ENCODE measurements at places on chromosomes 1 and 21.

GRCh38 chr1:39936724-39937491, 18.0 kb upstream of the MFSD2A start:
- DNase-seq: no peak

GRCh38 chr1:31432592-31433395, 19.8 kb downstream of the SERINC2 start:
- DNase-seq: no peak

DNA sequence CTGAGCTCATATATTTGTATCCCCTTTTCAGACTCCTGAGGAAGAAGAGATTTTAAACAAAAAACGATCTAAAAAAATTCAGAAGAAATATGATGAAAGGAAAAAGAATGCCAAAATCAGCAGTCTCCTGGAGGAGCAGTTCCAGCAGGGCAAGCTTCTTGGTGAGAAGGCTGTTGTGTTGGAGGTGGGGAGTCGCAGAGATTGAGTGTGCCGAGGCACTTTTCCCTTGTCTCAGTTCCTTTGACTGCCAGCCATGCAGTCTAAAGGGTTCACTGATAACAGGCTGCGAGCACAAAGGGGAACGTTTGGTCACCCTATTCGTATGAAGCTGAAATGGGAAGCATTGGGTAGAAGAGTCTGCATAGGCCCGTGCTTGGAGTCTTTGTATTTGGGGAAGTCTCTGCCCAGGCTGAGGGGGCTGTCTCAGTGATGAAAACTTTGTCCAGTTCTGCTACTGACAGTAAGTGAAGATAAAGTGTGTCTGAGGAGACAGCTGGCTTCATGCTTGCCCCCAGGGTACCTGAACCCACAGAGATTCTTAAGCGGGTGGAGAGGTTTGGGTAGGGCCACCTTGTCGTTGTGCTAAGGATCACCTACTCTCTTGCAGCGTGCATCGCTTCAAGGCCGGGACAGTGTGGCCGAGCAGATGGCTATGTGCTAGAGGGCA, 2.8 kb downstream of the RPS8 start:
- no peak for DNase-seq

DNA sequence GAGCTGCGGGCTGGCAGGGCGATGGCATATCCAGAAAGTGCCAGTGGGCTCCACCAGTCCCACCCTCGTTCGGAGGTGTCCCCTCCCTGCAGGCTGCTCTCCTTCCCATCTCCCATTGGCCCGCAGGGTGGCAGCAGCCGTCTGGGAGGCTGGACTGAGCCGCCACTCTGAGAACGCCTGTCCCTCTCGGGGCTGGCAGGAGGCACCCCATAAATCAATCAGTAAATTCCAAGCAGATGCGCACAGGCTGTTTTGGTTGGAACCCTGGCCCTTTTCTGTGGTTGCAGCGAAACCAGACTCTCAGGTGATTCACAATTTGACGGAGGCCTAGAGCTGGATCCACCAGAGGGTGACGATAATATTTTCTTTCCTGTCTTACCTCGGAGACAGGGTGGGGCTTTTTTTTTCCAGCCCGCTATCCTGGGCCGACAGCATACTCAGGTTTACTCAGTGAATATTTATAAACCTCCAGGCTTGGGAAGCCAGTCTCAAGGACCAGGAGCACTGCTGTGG, 99.7 kb downstream of the GLIS1 start:
- peak; percentile 65 for DNase-seq

GRCh38 chr1:49136738-49137251, 360.1 kb upstream of the BEND5 start:
- no peak for DNase-seq

DNA sequence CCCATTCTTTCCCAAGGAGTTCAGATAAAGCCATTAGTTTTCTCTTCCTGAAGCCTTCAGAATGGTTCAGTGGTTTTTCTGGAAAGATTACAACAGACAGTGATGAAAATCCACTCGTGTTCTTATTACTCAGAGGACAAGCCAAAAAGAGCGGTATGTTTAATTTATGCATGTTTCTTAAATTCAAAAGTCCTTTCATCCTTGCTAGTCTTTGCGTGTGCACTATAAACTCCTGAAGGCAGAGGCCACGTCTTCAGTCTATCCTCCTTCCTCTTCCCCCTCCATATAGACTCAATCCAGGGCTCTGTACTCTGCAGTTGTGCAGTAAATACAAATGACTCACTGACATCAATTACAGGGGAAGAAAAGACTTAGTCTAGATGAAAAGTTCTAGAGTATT, 409.2 kb upstream of the PLXNA2 start:
- DNase-seq: no peak

DNA sequence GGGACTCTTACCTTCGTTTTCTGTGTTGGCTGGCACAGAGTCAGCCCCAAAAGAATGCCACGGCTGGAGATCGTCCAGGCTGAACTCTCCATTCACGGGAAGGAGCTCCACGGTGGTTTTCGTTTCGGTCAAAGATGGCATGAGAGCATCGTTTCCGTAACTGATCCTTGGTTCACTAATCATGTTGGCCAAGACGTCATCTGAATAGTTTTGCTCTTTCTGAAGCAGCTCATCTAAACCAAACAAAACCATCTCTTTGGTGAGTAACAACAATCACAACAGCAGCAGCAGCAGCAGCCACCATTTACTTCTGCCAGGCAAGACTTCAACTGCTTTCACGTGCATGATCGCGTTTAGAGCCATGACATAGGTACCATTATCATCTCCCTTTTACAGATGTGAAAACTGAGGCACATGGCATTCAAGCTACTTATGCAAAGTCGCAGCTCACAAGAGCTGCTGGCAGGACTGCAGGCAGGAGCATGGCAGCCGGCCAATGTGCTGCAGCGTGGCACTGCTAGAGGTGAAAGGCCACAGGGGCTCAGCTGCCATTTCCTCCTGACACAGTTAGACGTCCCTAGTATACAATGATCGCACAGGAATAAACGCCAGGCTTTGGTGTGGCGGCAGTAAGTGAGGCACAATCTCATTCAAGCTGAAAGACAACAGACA, 177.1 kb downstream of the GABPA start:
- DNase-seq: peak; percentile 54

- no peak for DNase-seq
Measured at GRCh38 chr1:184018622-184019021, 18.9 kb downstream of the COLGALT2 start.

GRCh38 chr1:23184212-23184934, 15.7 kb upstream of the LUZP1 start:
- no peak for DNase-seq

DNA sequence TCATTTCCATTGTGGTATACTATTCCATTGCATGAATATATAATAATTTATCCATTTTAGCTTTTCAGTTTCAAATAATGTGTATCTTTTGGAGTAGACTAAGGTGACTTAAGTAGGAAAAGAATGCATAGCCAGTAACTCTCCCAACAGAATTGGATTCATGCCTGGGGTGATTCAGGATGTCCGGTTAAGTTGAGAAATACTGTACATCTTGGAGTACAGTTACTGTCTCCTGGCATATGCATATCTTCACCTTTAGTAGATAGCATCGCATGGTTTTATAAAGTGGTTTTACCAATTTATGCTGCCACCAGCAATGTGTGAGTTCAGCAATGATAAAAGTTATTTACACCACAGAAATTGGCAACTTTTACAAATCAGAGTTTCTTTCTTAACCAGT, 18.6 kb upstream of the SLC6A9 start:
- no peak for DNase-seq

DNA sequence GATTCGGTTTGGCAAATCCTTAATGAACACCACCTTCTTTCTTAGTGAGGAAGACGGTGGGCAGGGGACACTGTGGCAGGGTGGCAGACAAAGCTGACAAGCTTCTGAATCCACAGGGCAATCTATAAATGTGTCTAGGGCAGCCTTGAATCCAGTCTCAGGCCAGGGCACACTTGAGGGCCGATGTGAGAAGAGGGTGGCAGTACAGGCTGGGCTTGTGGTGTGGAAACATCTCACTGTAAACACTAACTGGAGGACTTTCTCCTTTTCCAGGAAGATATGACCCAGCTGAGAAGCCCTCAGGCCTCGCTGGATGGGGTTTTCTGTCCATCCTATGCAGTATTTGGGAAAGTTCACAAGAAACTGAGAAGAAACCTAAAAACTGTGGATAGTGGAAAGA, 46.5 kb downstream of the PKP1 start:
- no peak for DNase-seq

GRCh38 chr1:164228928-164229327, 330.1 kb upstream of the PBX1 start:
- no peak for DNase-seq

- no peak for DNase-seq
Measured at GRCh38 chr1:165628147-165628822, 2.7 kb upstream of the MGST3 start.

DNA sequence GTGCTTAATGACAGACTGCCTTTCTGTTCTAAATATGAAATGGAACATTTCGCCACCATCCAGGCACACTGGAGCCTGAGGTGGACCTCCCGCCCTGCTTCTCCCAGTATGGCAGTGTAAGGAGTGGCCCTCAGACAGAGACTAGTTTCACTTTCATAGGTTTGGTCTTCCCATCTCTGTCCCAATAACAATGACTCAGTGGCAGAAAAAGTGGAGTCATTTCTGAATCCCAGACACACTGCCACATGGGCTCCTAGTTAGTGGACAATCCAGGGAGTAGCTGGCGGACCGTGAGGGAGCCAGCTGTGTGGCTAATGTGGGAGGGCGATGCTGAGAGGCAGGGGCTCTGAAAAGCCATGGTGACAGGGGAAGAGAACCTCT, 95.6 kb upstream of the TSPAN2 start:
- no peak for DNase-seq

DNA sequence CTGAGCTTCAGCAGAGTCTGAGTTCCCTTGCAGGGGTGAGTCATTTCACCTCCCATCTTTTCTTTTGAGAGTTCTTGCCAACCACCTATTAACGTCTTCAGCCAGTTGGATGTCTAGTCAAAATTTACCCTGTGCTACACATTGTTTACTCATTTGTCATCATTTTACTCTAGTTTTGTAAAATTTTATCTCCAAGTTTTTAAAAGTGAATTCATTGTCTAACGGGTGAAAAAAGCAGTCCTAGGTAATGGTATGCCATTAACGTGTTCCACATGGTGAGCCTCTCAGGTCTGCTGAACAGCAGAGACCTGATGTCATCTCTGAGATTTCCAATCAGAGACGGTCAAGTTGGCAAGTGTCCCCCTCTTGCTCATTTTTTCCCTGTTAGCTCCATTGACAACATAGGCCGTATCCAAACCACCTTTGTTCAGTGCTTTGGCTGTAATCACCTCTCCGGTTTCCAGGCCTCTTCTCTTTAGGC, 85.4 kb downstream of the TBX15 start:
- DNase-seq: peak; percentile 57

DNA sequence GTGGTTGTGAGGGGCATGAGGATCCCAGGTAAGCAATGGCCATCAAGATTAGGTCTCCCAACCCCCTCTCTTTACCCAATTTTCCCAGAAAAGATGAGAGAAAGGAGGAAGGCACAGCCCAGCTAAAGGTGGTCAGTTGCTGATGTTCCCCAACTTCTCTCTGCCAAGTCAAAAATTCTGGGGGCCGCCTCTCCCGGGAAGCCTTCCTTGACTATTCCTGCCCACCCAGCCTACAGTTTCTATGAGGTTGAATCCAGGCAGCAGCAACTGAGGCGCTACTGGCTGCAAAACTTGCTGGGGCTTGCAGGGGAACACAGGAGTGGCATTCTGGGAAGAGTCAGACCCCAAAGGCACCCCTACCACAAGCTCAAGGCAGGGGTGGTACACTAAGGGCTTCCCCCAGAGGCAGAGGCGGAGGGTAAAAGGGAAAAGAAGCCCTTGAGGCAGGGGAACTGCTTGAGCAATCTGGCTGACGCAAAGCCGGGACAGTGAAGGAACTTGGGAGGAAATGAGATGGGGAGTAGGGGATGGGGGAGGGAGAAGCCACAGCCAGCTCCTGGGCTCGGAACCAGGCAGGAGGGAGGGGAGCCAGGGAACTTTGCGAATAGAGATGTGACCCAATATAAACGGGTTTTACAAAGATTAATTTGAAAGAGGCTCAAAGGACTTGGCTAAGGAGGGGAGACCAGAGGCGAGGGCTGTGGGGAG, 31.2 kb downstream of the SDC3 start:
- no peak for DNase-seq

DNA sequence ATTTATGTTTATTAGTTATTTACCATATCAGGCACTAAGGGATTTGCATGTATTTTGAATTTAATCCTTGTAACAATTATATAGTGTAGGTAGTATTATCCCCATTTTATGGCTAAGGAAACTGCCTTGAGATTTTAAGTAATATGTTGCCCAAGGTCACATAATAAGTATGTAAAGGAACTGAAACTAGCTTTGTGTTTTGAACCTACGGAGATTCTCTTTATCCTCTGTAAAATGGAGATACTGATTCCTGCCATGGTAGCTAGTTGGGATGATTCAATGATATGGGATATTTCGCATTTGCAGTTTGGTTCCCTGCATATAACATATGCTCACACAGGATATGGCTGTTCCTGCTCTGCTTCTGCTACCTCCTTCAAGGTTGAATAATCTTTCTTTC, 144.3 kb downstream of the ST6GALNAC3 start:
- no peak for DNase-seq

DNA sequence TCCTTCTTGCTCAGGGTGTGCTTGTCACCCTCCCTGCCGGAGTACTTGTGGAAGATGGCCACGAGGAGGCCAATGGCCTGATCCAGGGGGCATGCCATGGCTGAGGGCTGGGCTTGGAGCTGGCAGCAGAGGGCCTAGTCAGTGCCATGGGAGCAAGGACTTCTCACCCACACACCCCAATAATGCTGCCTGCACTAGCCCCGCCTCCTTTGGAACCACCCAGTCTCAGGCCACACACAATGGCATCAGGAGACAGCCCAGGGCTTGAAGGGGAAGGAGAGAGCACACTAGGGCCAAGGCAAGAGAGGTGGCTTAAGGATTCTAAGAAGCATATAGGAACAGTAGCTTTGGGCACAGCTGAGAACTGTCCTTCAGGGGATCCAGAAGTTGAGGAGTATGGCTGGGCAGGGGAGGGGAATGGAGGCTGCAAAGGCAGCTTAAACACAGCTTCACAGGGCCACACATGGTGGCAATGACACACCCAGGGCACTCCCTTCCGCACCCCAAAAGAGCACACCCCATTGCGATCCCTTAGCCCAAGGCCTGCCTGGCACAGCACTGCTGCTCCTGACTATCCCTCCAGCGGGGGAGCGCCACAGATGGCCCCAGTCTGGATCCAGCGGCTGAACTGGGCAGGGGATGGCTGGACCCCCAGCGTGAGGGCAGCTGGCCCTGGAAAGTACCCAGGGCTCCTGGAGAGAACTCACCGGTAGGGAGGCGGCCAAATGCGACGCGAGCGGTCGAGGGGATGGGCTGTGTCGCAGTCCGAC, at the start of gene S100A6:
S100A6 (minus strand) TSS at position 750 of the 770 bp plus-strand sequence; CDS start at position 98, 652 bp downstream.
- no peak for DNase-seq

GRCh38 chr21:46207920-46208591, 20.5 kb downstream of the LSS start:
- DNase-seq: no peak

- no peak for DNase-seq
Measured at GRCh38 chr1:207763972-207764371, 12.1 kb downstream of the CD46 start.

- peak; percentile 72 for DNase-seq
Measured at GRCh38 chr1:168112673-168113305, 23.9 kb downstream of the GPR161 start.

GRCh38 chr1:25644962-25645361, 28.4 kb downstream of the MAN1C1 start:
- DNase-seq: no peak
